Activated T-helper 9 cell treated with anti-CD3 and anti-CD28 coated beads, Interleukin-2, amount 50 U/mL, for 16 hours (primary cell): ENCODE measurements at places on chromosomes 16 and 17.

DNA sequence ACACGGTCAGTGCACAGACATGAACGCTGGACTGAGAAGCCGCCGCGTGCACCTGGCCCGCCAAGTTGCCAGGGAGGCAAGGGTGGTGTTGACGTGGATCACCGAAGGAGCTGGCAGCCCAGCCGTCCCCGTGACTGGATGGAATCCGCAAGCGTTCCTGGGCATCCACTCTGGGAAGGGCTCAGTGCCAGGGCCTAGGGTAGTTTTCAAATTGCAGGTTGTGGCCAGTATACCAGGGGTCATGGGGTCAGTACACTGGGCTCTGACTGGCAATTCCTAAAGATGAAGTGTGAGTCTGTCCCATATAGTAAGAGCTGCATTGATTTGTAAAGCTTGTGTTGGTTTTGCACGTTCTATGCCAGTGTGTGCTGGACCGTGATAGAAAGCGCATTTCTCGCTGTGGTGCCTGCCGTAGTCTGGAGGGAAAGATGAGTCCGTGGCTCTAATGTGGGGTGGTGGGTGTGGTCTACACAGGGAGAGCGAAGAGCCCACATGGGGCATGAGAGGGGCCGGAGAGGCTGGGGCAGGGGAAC lies 21.1 kb upstream of the METRNL start:
- no peak for DNase-seq

DNA sequence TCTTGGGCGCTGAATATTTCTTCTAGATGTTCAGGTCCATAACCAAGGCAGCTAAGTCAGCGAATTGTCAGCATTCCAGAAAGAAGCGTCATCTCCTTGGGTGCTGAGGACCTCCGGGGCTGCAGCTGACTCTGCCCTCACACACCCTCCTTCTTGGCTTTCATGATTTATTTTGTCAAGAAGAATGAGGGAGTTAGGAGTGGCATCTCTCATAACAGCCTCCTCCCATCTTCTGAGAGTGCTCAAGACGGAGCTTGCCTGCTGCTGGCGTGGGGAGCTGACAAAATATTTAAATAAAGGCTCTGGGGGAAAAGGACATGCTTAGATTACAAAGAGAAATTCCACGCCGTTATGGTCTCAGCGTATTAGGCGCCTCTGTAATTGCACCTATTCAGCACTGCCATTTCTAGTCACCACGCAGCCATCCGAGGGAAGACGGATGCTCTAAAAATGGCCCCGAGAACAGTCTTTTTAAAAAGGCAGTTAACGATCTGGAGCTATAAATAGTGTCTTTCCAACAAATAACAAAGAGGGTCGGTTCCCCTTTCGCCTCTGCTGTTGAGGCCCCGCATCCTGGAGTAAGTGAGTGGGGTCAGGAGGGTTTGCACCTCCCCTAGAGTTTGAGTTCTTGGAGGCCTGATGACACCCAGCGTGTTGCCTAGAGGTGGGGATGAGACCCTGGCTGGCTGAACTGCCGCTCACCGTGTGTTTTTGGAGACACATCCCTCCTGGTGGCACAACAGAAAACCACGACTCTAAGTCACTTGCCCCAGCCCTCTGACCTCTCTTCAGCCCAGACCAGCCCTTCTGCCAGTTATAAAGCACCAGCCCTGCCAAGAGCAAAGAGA lies 187.0 kb downstream of the CCDC182 start:
- DNase-seq = no peak

DNA sequence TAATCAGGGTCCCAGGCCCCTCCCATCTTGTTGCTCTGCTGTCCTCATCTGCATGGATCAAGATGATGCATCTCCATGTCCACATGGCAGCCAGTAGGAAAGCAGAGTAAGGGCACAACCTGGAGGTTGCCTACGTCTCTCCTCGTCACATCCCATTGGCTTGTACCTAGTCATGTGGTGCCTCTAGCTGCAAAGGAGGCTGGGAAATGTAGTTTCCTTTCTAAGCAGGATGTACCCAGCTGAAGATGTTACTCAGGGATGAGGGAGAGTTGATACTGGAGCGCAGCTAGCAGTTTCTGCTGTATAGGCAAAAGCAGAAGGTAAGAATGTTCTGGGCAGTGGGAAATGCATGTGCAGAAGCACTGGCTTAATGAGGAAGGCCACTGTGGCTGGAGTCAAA lies 20.8 kb downstream of the ABCC1 start:
- no peak for DNase-seq

GRCh38 chr17:7296189-7296861 lies 1.9 kb upstream of the YBX2 start:
- peak; percentile 63 for DNase-seq
